ENCODE measurements at places on chromosomes 6 and 20.

DNA sequence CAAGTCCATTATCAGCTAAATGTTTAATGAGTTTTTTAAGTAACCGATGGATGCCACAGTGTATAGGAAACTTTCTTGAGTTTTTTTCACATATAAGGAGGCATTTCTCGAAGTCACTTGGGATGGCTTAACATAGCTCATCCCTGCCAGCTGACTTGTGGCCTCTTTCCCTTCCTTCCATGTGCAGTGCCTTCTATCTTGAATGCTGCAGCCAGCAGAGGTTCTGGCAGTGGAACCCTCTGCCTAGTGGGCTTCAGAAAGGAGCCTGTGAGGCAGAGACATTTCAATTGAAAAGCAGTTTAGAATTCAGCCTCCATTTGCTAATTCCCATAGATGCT lies 51.9 kb downstream of the AKAP12 start:
- no peak for DNase-seq

GRCh38 chr6:50610562-50610961 lies 102.8 kb upstream of the TFAP2D start:
- DNase-seq: peak; percentile 13

GRCh38 chr6:152184573-152184916 lies 377.1 kb downstream of the ESR1 start:
- no peak for DNase-seq

- DNase-seq: no peak
These were observed 12.1 kb downstream of the BCL2L1 start for GRCh38 chr20:31710423-31711108.

DNA sequence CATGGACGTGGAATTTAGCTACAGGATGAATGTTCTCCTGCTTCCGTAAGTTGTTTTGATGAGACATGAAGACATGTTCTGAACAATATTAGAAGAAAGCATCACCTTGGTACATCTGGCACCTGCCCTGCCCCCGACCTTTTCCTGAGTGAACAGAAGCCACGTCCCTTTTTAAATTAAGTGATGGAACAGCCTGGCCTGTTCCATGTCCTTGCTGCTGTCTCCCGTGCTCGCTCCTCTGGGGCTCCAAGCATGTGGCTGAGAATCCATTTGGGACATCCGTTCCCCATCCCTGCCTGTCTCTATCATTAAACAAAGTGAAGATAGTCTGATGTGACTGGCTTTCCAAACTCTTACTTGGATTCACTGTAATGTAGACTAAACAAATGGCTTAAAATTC lies 36.4 kb downstream of the ERMARD start:
- no peak for DNase-seq

- no peak for DNase-seq
These were observed 76.8 kb upstream of the ARMC2 start for GRCh38 chr6:108771421-108771820.

DNA sequence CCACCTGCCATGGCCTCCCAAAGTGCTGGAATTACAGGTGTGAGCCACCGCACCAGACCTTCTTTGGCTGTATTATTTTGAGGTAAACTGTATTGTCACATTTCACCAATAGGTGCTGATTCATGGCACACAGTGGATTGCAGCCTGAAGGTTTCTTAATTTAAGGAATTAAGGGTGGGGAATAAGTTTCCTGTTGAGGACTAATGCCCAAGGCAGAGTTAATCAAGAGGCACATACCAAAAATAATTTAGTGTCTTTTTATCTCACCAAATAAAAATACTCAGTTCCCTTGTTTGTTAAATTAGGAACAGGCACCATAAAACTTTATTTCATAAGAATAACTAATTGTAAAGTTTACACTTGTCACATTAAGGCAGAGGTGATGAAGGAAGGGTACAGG lies 103.7 kb downstream of the SLX4IP start:
- DNase-seq: no peak

- DNase-seq: no peak
These were observed 31.3 kb upstream of the HEY2 start for GRCh38 chr6:125718109-125718508.

- DNase-seq: no peak
These were observed 52.0 kb upstream of the MTHFD1L start for GRCh38 chr6:150813319-150813992.

DNA sequence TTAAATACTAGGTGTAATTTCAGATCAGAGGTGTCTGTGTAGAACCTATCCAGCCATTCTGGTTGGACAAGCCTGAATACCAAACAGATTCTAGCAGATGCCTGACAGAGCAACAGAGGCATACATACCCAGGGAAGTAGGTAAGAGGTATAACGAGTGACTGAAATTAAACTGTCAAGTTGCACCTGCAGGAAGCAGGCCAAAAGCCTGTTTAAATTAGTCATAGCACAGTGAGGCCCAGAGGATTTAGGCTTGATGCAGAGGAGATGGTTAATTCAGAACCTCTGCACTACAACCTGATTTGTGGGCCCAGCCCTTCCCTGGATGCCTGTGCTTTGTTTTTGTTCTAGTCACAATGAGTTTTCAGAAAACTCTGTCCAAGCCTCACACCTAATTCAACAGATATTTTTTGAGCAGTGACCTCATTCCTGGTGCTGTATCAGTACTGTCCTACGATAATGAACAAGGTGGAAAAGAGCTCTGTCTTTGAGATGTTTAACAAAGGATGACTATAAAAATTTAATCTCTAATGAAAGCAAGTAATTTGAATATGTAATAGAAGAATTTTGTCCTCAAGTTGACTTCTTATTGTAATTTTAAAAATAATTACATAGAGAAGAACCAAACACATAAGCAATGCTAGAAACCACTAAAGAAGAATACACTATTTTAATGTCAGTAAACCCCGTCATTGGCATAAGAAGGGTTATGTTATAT lies 31.7 kb downstream of the C6orf58 start:
- DNase-seq: no peak

DNA sequence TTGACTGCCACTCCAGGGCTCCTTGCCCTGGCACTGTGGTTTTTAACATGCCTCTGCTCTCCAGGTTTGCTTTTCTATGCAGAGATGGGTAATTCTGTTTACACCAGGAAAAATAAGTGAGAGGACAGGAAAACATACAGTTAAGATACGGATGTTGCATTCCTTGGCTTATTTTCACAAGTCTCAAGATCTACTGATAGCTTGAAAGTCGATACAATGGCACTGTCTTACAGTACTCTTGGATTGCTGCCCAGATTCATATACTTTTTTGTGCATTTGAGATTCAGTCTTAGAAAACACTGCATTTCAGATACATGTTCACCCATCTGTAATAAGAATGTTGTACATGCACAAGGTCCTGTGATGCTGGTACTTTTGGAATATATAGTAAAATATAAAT lies 159.6 kb upstream of the FLRT3 start:
- no peak for DNase-seq

- DNase-seq: peak; percentile 87
These were observed 3.0 kb downstream of the BAK1 start for GRCh38 chr6:33577106-33577535.

GRCh38 chr6:13953061-13953705 lies 28.4 kb downstream of the RNF182 start:
- DNase-seq: no peak

GRCh38 chr6:6885521-6886170 lies 222.1 kb upstream of the RREB1 start:
- DNase-seq: peak; percentile 90

DNA sequence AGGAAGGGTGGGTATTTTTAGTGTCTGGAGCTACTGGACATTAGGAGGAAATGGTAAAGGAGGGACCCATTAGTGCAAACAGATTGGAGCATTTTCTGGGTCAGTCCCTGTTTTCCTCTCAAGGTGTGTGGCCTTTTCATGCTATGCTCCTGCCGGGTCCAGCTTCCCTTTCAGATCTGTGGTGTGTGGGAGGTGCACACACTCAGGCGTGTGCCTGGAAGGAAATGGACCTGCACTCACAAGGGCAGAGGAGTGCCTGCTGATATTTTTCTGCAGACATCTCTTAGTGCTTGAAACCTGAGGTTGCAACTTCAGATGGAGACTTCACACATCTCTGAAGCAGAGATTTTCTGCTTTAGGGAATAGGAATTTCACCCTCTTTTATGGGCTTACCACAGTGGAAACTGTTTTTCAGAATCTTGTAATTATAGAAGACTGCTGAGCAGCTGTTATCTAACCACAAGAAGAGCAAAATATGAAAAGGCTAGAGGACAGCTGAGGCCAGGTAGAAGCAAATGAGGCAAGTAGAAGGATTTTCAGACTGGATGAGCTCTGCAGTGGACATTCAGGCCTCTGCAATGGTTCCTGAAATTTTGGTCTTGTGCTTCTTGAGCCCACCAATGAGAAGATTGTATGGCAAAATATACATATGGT lies 764.3 kb downstream of the QKI start:
- no peak for DNase-seq

GRCh38 chr6:137658287-137658686 lies 164.1 kb upstream of the OLIG3 start:
- no peak for DNase-seq

- DNase-seq: no peak
These were observed 1.3 kb downstream of the RFPL4B start for GRCh38 chr6:112348334-112348874.

- peak; percentile 4 for DNase-seq
These were observed 45.7 kb downstream of the RAMACL start for GRCh38 chr6:166540631-166541331.

DNA sequence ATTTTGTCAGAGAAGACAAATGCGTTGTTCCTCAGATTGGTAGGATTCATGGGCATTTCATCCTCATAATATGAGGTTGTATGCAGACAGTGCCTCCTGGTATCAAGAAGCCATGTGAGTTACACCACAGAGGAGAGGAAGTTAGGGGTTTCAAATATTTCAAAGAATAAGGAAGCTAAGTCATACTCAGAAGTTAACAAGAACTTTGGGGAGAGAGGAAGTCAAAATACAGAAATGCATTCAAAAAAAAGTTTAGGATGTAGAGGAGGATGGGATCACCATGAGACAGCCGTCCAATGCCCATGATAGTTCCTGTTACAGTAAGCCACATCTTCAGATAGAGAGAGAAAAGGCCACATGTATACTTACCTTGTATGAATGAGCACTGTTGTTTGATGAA lies 22.3 kb downstream of the HLA-DOB start:
- DNase-seq: peak; percentile 72

- no peak for DNase-seq
These were observed 125.9 kb downstream of the HTR1B start for GRCh38 chr6:77337392-77337791.

DNA sequence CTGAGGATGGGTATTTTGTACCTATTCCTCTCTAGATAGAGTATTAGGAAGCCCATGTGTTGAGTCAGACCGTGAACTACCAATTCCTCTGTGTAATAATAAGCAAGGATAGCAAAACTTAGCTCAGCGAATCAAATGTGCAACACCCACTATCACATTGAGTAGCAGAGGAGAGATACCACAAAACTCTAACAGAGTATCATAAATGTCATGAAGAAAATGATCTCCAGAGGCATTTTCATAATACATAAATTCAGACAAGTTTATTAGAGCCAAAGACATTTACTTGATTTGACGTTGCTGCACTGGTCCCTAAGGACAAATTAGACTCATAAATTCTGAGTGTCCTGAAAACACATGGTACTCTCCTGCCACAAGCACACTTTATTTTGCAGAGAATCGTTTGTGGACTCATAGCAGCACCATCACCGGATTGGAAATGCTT lies 245.2 kb downstream of the HAO1 start:
- DNase-seq: no peak

DNA sequence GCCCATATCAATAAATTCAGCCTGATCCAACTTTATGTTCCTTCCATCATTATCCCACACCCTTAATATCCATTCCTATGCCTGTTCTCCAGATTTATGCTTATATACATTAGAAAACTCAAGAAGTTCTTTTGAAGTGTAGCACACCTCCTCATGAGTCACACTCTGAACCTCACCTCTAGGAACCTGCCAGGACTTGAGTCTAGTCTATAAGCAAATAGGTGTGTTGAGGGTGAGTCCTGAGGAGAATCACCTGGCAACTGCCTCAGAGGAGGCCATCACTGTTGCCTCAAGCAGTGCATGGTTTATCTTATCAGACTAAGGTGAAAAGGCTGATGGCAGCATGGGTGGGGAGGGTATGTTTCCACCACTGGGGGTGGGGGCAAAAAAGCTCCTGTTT lies 496.7 kb downstream of the C6orf118 start:
- no peak for DNase-seq

GRCh38 chr6:101572627-101573026 lies 179.1 kb downstream of the GRIK2 start:
- DNase-seq: no peak

- DNase-seq: no peak
These were observed 140.0 kb downstream of the KIF16B start for GRCh38 chr20:16433293-16433580.

GRCh38 chr6:34237722-34238584 lies 1.3 kb downstream of the HMGA1 start:
- DNase-seq: peak; percentile 93
